Stimulated activated CD4-positive, alpha-beta T cell treated with anti-CD3 and anti-CD28 coated beads, Interleukin-1b, Interleukin-23, amount 100 ng/mL, for 48 hours (primary cell): ENCODE measurements at places on chromosomes 5 and 9.

- no peak for DNase-seq
These were observed 255.5 kb downstream of the ARRDC3 start for GRCh38 chr5:91127456-91128081.

GRCh38 chr9:130663258-130663976 lies 977 bp upstream of the PRDM12 start:
- DNase-seq: peak; percentile 19

- no peak for DNase-seq
These were observed 141.3 kb upstream of the ZNF618 start for GRCh38 chr9:113734826-113735225.

DNA sequence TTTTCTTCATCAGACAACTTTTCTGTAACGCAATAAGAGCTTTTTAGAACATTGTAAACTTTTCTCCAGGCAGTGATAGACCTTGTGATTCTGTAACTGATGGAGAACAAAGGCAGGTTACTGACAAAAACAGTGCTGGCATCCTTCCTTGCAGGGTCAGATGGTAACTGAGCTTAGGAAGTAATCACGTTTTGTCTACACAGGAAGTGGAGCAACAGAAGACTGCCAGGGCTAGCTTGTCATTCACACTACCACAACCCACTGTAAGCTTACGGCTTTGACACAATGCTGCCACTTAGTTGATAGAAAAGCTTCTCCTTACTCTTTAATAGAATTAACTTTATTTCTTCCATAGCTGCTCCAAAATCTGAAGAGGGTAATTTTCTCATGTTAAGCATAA lies 46.8 kb downstream of the FBN2 start:
- DNase-seq: no peak

DNA sequence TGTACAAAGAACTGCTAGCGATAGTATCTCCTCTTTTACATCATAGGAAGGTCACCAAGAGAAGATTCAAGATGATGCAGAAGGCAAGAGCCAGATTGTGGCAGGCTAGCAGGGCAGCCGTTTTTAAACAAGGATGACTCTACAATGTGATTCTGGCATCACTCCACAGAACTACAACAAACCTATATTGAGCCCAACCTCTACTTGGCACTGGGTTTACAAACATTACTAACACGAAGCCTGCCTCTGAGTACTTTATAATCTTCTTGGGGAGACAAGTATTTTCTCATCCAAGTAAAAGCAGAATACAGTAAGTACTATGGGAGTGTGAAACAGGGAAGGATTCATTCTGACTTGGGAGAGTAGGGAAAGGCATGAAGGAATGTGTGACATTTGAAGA lies 448.6 kb downstream of the ZNF608 start:
- DNase-seq: no peak

DNA sequence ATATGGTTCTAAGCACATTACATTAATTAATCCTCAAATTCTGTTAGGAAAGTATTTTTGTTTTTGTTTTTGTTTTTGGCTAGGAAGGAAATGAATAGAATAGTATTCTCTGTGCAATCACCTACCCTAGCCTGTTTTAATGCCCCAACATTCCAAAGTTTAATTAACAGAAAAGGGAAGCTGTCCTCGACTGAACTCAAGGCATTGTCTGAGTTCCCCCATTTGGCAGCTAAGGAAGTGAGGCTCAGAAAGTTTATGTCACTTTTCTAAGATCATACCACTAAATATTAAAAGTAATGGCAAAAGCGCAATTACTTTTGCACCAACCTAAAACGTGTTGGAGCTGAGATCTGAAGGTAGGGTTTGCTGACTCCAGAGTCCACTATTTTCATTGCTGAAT lies 59.8 kb downstream of the FGF1 start:
- no peak for DNase-seq

DNA sequence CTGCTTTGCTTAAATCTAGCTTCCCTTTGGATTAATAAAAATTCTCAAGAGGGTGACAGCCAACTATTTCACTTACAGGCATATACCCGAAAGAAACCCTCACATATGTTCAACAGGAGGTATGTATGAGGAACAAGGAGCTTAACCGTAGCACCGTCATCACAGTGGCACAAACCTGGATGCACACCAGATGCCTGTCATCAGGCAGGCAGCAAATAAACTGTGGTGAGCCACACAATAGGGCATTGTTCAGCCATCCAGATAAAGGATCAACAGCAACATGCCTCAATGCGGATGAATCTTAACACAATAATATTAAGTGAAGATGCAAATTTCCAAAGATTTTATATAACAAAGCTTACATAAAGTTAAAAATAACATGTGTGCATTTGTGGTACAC lies 5.5 kb upstream of the TNFSF15 start:
- DNase-seq: no peak

DNA sequence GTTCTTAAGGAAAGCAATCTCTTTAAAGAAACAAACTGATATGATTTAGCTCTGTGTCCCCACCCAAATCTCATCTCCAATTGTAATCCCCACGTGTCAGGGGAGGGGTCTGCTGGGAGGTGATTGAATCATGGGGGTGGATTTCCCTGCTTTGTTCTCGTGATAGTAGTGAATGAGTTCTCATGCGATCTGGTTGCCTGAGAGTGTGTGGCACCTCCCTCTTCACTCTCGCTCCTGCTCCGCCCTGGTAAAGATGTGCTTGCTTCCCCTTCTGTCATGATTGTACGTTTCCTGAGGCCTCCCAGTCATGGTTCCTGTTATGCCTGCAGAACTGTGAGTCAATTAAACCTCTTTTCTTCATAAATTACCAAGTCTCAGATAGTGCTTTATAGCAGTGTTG lies 412.7 kb upstream of the SMC2 start:
- DNase-seq: no peak

- peak; percentile 46 for DNase-seq
These were observed 13.6 kb upstream of the ALDOB start for GRCh38 chr9:101449071-101449721.

- DNase-seq: no peak
These were observed 137.0 kb downstream of the ADAMTSL1 start for GRCh38 chr9:18610956-18611355.

GRCh38 chr9:124348831-124349230 lies 66.4 kb downstream of the PSMB7 start:
- DNase-seq: no peak

DNA sequence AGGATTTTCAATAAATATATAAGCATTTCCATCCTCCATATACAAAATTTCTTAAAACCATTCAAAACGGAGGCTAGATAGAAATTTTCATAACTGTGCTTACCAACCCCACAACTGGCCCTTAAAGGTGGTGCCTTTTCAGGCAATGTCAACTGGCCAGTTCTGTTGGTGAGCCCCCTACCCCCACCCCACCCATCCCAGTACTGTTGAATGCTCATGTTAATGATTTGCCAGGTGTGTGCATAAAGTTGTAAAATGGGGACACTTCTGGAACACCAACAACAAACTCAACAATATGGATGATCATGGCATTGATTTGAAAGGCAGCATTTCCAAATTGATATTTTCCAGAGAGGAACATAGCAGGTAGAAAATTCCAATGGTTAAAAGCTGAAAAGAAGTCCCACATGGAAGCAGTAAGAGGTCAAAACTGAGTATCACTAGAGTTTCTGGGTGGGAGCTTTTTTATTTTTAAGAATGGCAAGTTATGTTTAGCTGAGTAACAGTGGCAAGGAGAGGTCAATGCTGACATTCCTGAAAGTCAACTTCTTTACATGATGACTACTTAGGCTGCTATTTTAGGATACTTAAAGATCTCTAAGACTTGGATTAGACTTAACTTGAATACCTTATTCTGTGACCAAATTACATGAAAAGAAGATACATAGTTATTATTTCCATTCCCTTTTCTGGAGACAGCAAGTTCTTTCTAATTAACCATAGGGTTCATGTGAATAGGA lies 2.7 kb downstream of the LEAP2 start:
- no peak for DNase-seq

DNA sequence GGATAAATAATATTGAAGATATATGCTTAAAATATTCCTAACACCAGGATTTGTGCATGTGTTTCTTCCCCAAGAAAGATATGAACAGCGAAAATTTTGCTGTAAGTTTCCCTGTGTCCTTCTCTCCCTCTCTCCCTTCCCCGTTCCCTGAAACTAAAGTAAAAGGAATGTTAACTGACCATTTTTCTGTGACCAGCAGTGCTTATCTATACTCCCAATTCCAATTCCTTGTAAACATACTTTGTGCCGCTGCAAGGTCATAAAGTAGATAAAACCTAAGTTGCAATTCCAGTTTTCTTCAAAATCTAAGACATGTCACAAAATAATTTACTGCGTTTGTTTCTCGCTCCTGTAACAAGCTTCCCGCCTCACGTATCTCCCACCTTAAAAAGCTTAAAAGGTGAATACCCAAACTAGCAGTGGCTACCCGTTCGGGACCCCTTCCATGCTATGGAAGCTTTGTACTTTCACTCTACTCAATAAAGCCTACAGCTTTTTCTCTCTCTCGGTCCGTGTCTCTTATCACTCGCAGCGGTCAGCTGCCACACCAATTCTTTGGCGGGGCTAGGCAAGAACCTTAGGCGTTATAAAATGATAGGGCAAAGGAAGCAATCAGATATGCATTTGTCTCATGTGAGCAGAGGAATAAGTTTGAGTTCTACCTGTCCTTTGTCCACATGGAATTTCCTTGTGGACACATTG lies 1798.0 kb downstream of the EFNA5 start:
- DNase-seq: no peak

DNA sequence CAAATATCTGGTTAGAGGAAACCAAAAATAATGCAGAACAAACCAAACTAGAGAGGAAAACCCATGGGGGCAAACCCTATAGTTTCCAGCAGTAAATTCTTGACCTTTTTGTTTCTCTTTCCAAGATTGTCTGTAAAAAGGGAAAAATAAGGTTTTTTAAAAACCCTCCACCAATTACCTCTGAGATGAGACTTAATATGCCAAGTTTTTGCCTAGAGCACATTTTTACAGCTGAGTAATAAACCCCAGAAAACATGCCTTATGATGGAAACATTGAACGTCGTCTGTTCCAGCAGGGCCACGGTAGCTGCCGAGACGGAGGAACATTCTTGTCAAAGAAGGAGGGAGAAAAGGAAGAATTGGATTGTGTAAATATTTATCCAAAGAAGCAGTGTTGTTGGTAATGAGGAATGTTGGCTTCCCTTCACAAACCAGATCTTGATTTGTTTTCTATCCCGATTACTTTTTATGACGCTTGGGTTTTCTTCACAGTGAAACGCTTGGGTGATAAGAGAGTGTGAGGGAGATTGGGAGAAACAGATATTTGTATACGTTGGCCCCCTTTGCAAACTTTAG lies 17.3 kb upstream of the MSX2 start:
- DNase-seq: no peak

GRCh38 chr9:68775003-68775730 lies 70.1 kb downstream of the PIP5K1B start:
- DNase-seq: no peak

GRCh38 chr9:71121275-71122021 lies at the start of gene TRPM3:
Gene TRPM3, minus strand, starts transcription at chr9:71121621. Its CDS starts 267 bp downstream, at chr9:71121354.
- no peak for DNase-seq

GRCh38 chr9:105157171-105157583 lies 87.3 kb upstream of the SLC44A1 start:
- no peak for DNase-seq

DNA sequence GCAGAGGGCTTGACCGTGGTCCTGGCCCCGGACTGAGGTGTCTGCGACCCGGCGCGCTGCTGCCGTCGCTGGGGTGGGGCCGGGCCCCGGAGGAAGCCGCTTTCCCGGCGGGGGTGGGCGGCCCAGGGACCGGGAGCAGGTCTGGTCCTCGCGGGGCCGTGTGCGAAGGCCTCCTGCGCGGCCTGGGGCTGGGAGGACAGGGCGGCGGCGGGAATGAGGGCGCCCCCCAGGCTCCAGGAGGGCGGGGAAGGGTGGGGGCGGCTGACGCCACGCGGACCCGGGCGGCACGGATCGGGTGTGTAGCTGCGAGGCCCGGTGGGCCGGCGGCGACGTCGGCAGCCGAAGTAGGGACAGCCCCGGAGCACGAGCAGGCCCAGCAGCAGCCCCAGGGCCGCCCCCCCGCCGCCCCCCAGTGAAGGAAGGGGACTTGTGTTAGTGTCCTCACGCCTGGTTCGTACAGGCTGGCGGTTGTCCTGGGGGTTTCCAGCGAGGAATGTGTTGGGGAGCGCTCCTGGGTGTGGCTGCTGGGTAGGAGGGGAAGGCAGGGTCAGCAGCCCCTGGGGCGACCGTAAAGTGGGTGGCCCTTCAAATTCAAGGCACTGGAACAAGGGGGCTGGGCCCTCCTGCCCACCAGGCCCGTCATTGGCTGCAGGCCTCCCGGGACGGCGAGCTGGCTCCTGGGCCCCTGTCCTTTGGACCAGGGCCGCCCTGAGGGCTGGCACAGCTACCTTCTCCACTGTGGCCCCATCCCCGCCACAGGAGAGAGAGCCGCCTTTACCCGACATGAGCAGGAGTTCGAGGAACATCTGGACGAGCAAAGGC lies 597 bp upstream of the TMEM250 start:
- peak; percentile 22 for DNase-seq

DNA sequence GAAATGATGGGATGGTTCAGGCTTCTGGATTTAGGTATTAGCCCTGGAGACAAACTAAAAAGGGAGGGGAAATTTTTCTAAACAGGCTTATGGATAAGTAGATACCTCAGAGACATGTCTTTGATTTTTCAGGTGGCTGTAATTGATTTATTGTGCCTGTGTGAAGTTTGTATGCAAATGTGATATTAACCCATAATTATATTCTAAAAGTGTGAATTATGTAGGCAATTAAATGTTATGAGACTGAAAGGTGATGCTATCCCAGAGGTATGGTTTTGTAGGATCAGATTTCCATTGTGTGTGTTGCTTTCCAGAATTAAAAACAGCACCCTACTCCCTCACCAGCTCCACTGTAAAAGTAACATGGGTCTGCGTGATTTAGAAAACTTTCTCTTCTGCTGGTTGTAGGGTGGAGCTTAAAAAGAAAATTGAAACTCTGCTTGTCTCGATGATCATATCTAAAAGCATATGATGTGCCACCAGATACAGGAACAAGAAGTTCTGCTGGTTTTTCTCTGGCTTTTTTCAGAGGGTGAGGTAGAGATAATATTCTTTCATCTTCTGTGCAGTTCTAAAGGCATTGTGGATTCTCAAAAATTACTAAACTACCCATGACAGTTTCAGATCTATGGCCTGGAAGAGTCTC lies 71.8 kb upstream of the TAF11L2 start:
- no peak for DNase-seq

DNA sequence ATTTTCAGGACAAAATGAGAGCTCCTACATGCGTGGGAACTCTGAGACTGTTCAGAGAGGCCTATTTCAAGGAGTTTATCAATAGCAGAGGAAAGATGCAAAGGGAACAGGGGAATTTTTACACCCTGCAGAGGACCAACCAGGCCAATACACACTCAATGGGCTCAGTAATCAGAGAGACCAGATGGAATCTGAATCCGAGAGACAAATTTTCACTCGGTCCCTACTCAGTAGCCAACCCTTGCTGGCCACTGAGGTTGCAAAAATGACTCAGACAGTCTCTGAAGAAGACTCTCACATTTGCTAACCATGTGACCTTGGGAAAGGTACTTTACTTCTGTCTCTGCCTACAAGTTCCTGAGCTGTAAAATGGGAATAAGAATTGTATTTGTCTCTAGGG lies 479.4 kb downstream of the CDK5RAP2 start:
- DNase-seq: no peak
